ENCODE measurements at places on chromosomes 2 and 18. TPM values are rescaled to one million over a fixed set of nuclear protein-coding genes. Genes with fewer than 3 reads are reported as not detected.

ANKRD30BL gene
- total RNA-seq: not detected

DNA sequence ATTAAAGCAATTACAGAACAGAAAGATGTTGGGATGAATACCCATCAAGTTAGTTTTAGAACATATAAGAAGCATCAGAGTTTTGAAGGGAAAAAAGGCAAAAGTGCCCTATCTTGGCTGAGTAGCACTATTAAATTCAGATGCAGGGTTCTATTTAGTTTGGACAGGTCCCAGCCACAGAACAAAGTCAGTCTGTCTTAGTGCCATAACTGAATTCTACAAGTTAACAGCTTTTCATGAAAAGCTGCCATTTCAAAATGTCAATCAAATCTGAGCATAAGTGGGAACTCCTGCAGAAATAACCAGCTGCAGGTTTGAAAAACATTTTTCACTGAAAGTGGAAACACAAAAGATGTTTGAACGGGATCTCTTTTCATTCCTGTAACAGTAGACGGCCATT lies 160.4 kb downstream of the SRBD1 start:
- no peaks in the 10 kb centered on the region for H3K4me1 ChIP-seq
- no peak for DNase-seq
- no peak overlapping the region for H3K4me3 ChIP-seq
- H3K36me3 ChIP-seq: peaks cover 4% of the 10 kb centered on the region

ACMSD gene
- total RNA-seq: not detected

DNA sequence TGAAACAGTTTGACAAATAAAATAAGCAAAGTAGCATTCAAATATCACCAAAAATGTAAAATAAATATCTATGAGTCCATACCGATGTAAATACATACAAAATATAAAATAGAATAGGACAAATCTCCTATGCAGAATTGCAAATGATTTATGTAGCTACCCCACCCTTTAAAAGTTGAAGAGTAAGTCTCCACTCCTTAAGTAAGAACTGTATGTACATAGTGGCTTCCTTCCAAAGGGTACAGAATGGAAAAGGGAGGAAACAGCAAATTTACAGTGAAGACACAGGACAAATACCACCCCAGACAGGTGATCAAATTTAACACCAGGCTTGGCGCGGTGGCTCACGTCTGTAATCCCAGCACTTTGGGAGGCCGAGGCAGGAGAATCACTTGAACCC lies 40.8 kb downstream of the COL5A2 start:
- no peaks in the 10 kb centered on the region for H3K4me1 ChIP-seq
- H3K27ac ChIP-seq: no peak overlapping the region
- no peaks in the 10 kb centered on the region for H3K36me3 ChIP-seq
- H3K27me3 ChIP-seq: no peaks in the 10 kb centered on the region
- no peak overlapping the region for H3K4me3 ChIP-seq
- no peak for DNase-seq
